Uterine smooth muscle cell (primary cell): ENCODE measurements at places on chromosomes 13 and 19. TPM values are rescaled to one million over a fixed set of nuclear protein-coding genes. Genes with fewer than 3 reads are reported as not detected.

The ZNF681 gene
- total RNA-seq: 0.50 and 0.77 TPM in 2 replicates

The FCAR gene
- not detected in 2 replicates for total RNA-seq

The ZNF8 gene
- total RNA-seq: 3.4 and 4.2 TPM in 2 replicates

The POU2F2 gene
- total RNA-seq: 0.77 and 1.00 TPM in 2 replicates

The CEACAM4 gene
- total RNA-seq: not detected in 2 replicates

The ENOX1 gene
- 4.2 and 7.4 TPM in 2 replicates for total RNA-seq

The NOTCH3 gene
- 11.0 and 21.4 TPM in 2 replicates for total RNA-seq

The USF2 gene
- 50.4 and 62.1 TPM in 2 replicates for total RNA-seq

The QPCTL gene
- total RNA-seq: 15.6 and 24.7 TPM in 2 replicates

The VSTM2B gene
- not detected in 2 replicates for total RNA-seq

The CYP2A7 gene
- total RNA-seq: not detected in 2 replicates

The AMER2 gene
- total RNA-seq: under 0.01 TPM in 1 of 2 replicates, not detected in the other

The ZNF563 gene
- 3.0 and 3.8 TPM in 2 replicates for total RNA-seq

The SIAH3 gene
- under 0.01 TPM in 2 replicates for total RNA-seq

The MYH14 gene
- not detected in 2 replicates for total RNA-seq

The DNAJC3 gene
- 55.9 and 130 TPM in 2 replicates for total RNA-seq

The COL5A3 gene
- 1.5 and 4.8 TPM in 2 replicates for total RNA-seq

The KLK14 gene
- total RNA-seq: not detected in 2 replicates

The KIR3DL1 gene
- not detected in 2 replicates for total RNA-seq

The ZNF154 gene
- total RNA-seq: 0.44 and 0.87 TPM in 2 replicates

The IGFL2 gene
- not detected in 2 replicates for total RNA-seq

The OR7G2 gene
- not detected in 2 replicates for total RNA-seq

The FBXO17 gene
- total RNA-seq: 33.9 and 45.4 TPM in 2 replicates

The RYR1 gene
- total RNA-seq: under 0.01 and 0.11 TPM in 2 replicates

The CD209 gene
- not detected in 2 replicates for total RNA-seq

The OR4F17 gene
- not detected in 2 replicates for total RNA-seq

The MAG gene
- total RNA-seq: not detected in 2 replicates

The CRB3 gene
- 0.12 TPM in 1 of 2 replicates, not detected in the other for total RNA-seq

The NTF4 gene
- total RNA-seq: not detected in 2 replicates

The SLITRK6 gene
- 0.22 TPM in 1 of 2 replicates, not detected in the other for total RNA-seq

The LNX2 gene
- 5.4 and 8.4 TPM in 2 replicates for total RNA-seq

The SPACA4 gene
- total RNA-seq: not detected in 2 replicates

The RETN gene
- total RNA-seq: not detected in 2 replicates

The CABP5 gene
- total RNA-seq: not detected in 2 replicates

The TSHZ3 gene
- total RNA-seq: 7.5 and 14.0 TPM in 2 replicates

The GRK1 gene
- total RNA-seq: 0.11 TPM in 1 of 2 replicates, not detected in the other

The KIR3DL3 gene
- not detected in 2 replicates for total RNA-seq

The ZNF829 gene
- total RNA-seq: 3.7 TPM in 2 replicates

The STXBP2 gene
- total RNA-seq: 6.2 and 8.4 TPM in 2 replicates

The LRRC8E gene
- total RNA-seq: 9.2 and 10.7 TPM in 2 replicates
